ENCODE measurements at places on chromosomes 5 and 9. TPM values are rescaled to one million over a fixed set of nuclear protein-coding genes. Genes with fewer than 3 reads are reported as not detected.

SLC6A19 gene
- total RNA-seq, result not detected

DAPK1 gene
- total RNA-seq, result 1.0 TPM

GRCh38 chr9:79213417-79214125 is 358.2 kb upstream of the TLE4 start:
- no peak for DNase-seq

DNA sequence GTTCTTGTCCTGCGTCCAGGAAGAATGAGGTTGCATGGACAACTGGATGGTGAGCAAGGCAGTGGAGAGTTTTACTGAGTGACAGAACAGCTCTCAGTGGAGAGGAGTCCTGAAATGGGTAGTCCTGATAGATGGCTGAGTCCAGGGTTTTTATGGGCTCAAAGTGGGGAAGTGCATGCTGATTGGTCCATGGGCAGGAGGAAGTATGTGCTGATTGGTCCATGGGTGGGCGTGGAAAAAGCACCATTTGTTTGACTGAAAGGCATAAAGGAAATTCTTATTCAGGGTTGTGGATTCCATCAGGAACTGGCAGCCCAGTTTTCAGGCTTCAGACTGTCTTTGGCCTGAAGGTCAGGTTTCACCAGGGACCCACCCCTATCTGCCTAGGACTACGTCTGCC is 10.6 kb downstream of the FSD1L start:
- DNase-seq, result no peak

DNA sequence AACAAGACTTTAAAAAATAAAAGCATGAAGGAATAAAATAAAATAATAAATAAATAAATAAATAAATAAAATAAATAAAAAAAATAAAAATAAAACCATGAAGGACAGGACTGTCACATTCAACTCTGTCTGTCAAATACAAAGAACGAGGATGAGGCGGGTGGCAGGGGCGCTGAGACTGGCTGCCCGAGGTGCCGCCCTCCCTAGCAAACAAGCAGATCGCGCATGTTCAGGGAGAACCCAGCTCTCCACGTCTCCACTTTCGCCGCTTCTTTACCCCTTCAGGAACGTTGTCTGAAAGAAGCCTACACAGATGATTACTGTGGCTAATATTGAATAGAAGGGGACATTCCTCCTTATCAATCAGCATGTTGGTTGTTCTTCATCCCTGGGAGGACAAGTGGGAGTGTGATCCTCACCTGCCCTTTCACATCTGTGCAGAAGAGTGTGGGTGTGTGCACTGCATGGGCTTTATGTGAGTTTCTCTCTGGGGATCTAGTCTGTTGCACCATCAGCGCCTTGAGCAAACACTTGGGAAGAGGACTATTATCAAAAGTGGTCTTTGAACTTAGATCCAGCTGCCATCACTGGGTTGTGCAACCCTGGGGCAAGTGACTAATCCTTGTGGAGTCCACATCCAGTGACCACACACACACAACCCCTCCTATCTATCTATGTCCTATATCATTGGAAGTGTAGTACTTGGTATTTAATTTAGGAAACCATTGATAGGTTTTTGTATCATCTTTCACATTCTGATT is 399.2 kb downstream of the IRX2 start:
- DNase-seq, result no peak

DNA sequence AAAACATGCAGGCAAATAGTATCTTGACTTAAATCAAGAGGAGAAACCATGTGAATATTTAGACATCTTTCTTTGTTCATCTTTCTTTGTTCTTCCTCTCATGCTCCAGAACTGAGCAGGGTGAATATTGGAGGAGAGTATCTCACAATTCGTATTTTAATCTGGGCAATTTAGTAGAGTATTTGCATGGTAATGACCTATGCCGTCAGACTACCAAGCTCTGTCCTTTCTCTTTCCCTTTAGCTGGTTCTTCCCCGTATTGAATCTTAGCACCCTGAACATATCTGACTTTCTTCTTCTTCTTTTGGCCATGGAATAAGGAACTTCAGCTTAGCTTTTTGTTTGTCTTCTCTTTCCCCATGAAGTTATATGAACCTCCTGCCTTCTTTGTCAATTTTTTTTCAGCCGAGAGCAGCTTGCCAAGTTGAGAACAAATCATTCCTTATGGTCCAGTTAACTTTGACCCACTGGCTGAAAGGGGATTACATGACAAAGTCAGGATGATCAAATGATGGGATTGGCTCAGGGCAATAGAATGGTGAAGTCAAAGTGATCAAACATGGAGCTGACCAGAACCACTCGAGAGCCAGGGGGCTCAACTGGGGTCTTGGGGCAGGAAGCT is 95.8 kb downstream of the DAPK1 start:
- no peak for DNase-seq

All from activated B cell treated with CpG ODN at 0.5 μM for 24 hours (primary cell).